ENCODE measurements at places on chromosomes 4 and X.

- no peak for DNase-seq
Measured at GRCh38 chrX:16603822-16604221, 46.1 kb upstream of the S100G start.

DNA sequence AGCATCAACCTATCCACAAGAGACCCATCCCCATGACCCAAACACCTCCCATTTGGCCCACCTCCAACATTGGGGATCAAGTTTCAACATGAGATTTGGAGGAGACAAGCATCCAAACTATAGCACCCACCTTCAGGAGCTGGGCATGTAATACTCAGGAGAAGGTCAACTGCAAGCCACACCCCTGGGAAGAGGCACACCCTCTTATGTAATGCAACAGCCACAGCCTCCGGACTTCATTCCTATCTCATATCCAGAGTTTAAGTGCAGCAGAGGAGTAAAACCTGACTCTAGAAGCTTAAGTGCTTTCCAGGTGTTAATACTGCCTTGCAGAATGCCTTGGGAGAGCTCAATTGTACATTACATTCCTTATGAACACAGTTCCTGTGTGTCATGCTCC, 197.4 kb downstream of the PTTG2 start:
- DNase-seq: no peak

GRCh38 chrX:103063191-103063845, 653 bp downstream of the BEX1 start:
- no peak for DNase-seq

DNA sequence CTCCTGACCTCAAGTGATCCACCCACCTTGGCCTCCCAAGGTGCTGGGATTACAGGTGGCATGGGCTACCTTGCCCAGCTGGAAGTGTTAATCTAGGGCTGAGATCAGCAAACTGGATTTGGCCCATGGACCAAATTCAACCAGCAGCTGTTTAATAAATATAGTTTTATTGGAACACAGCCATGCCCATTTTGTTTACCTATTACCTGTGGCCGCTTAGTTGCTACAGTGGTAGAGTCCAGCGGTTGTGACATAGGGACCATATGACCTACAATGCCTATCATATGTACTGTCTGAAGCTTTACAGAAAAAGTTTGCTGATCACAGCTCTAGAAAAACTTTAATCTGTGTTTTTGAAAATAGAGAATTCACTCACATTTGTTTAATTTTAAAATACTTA, 17.2 kb upstream of the PDHA1 start:
- DNase-seq: no peak

DNA sequence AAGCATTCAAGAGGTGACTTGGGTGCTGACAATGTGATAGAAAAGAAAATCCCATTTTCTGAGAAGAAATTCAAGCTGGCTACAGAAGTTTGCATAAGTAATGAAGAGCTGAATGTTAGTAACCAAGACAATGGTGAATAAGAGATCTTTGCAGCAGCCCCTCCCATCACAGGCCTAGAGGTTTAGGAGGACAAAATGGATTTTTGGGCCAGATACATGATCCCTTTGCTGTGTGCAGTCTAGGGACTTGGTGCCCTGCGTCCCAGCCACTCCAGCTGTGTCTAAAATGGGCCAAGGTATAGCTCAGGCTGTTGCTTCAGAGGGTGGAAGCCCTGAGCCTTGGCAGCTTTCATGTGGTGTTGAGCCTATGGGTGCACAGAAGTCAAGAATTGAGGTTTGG, 107.0 kb upstream of the EPHA5 start:
- no peak for DNase-seq

All from stimulated activated CD8-positive, alpha-beta memory T cell treated with anti-CD3 and anti-CD28 coated beads, Interleukin-7, amount 100 ng/mL, for 1 hour (primary cell).